Hematopoietic multipotent progenitor cell treated with erythropoietin and hydrocortisone succinate and interleukin-3 and kit ligand, for 8 days (in vitro differentiated cells): ENCODE measurements at places on chromosomes 11 and 22.

DNA sequence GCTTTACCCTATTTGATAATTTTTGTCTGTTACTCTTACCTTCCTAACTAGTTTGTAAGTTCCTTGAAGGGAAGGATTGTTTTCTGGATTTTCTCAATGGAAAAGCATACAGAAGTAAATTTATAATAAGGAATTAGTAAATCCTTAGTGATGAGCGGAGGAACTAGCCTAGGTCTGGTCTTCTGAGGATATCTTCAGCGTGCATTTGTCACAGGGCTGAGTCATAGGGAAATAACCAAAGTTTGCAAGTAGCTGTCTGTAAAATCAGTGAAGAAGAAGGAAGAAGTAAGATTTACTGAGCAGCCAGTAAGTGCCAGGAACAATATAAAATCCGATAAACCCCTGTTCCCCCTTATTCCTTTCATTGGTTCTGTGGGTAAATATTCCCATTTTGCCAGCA, 162.7 kb upstream of the SORL1-AS1 start:
- DNase-seq = no peak

DNA sequence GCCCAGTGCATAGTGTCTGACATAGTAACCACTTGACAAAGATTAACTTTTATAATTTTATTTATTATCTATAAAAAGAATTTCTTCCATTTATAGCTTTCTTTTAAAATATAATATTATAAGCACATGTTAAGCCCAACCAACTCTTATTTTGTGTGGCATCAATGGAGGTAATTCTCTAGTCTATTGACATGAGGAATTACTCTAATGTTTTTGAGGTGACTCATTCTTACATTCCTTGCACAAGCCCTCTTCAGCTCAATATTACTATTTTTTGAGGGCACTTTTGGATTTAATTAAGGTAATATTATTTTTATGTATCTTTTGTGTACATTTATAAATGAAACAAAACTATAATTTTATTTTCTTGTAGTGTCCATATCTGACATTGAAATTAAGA, 59.6 kb downstream of the AASDHPPT start:
- DNase-seq = no peak

GRCh38 chr11:9645881-9646280, 18.0 kb upstream of the SWAP70 start:
- DNase-seq = no peak

- no peak for DNase-seq
Observed at GRCh38 chr11:111089759-111090158, 155.8 kb upstream of the POU2AF2 start.

DNA sequence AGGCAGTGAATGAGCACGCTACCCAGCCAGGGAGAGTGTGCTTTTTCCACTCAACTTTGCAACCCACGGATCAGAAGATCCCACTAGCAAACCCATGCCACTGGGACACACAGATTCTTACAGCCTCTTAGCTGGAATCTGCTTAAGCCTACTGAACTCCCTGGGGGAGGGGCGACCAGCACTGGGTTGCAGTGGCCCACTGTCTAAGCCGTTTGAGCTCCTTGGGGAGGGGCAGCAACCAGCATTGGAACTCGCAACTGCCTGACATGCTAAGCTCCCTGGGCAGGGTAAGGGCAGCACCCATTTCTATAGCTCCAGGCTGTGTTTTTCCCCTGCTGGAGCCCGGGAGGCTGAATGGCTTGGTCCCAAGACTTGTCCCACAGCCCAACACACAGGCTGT, 99.6 kb downstream of the FAM168A start:
- no peak for DNase-seq

- no peak for DNase-seq
Observed at GRCh38 chr22:25997886-25998775, 171.1 kb upstream of the SEZ6L start.
